Hepatocyte (in vitro differentiated cells): ENCODE measurements at places on chromosomes 6 and 20. TPM values are rescaled to one million over a fixed set of nuclear protein-coding genes. Genes with fewer than 3 reads are reported as not detected.

GRCh38 chr6:105994118-105994590 is 92.0 kb upstream of the PRDM1 start:
- peak; percentile 39 for DNase-seq
- H3K27me3 ChIP-seq = peaks cover 70% of the 10 kb centered on the region
- peak overlapping the region; percentile 88 for H3K27ac ChIP-seq
- peak overlapping the region; percentile 71 for H3K4me3 ChIP-seq

GRCh38 chr6:151323791-151324487 is 67.4 kb downstream of the ZBTB2 start:
- no peaks in the 10 kb centered on the region for H3K36me3 ChIP-seq
- no peak overlapping the region for H3K27ac ChIP-seq
- H3K27me3 ChIP-seq = no peaks in the 10 kb centered on the region
- peaks cover 4% of the 10 kb centered on the region for H3K4me1 ChIP-seq

- H3K27ac ChIP-seq = peak overlapping the region; percentile 5
- peaks cover 5% of the 10 kb centered on the region for H3K27me3 ChIP-seq
- no peak overlapping the region for H3K4me3 ChIP-seq
- H3K36me3 ChIP-seq = no peaks in the 10 kb centered on the region
- no peaks in the 10 kb centered on the region for H3K4me1 ChIP-seq
Measured at GRCh38 chr6:16999491-17000436, 102.1 kb upstream of the STMND1 start.

DNA sequence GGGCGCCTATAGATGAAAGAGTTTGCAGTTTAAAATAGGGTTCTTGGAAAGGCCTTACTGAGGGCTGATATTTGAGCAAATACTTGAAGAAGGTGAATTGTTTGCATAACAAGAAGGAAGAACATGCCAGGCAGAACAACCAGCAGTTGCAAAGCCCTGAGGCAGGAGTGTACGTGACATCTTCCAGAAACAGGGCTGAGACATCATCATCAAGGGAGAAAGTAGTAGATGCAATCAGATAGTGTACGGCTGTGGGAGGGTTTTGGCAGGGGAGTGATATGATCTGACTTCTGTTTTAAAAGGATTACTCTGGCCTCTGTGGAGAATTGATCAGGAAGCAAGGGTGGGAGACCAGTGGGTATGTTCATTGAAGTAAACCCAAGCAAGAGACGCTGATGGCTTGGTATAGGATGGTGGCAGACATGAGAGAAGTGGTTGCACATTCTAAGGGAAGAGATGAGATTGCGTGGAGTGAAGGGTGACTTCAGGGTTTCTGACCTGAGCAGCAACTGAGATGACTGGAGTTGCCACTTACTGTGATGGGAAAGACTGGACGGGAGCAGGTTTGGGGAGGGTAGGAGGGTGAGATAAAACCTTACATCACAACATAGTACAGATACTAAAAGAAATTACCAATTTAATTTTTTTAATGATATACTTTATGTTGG is 28.8 kb downstream of the RIOK1 start:
- peak overlapping the region; percentile 15 for H3K27ac ChIP-seq
- DNase-seq = no peak
- no peaks in the 10 kb centered on the region for H3K36me3 ChIP-seq
- H3K4me3 ChIP-seq = no peak overlapping the region

GRCh38 chr20:32028647-32029372 is 18.6 kb downstream of the CCM2L start:
- H3K27me3 ChIP-seq = peaks cover 42% of the 10 kb centered on the region
- H3K4me1 ChIP-seq = no peaks in the 10 kb centered on the region
- H3K4me3 ChIP-seq = no peak overlapping the region
- DNase-seq = peak; percentile 58
- H3K36me3 ChIP-seq = no peaks in the 10 kb centered on the region

GRCh38 chr6:117326396-117326795 is 61.0 kb downstream of the VGLL2 start:
- no peak overlapping the region for H3K27ac ChIP-seq
- H3K27me3 ChIP-seq = no peaks in the 10 kb centered on the region
- H3K36me3 ChIP-seq = no peaks in the 10 kb centered on the region
- no peak overlapping the region for H3K4me3 ChIP-seq
- DNase-seq = no peak
- no peaks in the 10 kb centered on the region for H3K4me1 ChIP-seq

DNA sequence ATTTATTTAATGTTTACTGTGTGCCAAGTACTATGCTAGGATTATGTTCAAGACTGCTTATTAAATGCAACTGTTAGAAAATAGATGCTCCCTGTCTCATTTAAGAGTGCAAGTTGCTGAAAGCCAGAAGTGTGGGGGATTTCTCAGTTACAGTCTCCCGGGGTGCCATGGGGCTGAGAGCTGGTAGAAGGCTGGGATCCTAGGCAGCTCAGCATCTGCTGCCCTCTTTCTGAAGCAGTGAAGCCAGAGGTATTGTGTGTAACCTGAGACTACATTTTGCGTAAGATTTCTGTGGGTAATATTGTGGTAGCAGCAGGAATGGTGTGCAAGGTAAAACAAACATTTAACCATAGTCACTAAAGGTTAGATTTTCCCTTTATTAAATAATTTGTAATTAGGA is 120.6 kb downstream of the AKAP7 start:
- peak overlapping the region; percentile 24 for H3K27ac ChIP-seq
- H3K36me3 ChIP-seq = no peaks in the 10 kb centered on the region
- no peak for DNase-seq
- H3K4me3 ChIP-seq = no peak overlapping the region
- H3K4me1 ChIP-seq = peaks cover 18% of the 10 kb centered on the region

DNA sequence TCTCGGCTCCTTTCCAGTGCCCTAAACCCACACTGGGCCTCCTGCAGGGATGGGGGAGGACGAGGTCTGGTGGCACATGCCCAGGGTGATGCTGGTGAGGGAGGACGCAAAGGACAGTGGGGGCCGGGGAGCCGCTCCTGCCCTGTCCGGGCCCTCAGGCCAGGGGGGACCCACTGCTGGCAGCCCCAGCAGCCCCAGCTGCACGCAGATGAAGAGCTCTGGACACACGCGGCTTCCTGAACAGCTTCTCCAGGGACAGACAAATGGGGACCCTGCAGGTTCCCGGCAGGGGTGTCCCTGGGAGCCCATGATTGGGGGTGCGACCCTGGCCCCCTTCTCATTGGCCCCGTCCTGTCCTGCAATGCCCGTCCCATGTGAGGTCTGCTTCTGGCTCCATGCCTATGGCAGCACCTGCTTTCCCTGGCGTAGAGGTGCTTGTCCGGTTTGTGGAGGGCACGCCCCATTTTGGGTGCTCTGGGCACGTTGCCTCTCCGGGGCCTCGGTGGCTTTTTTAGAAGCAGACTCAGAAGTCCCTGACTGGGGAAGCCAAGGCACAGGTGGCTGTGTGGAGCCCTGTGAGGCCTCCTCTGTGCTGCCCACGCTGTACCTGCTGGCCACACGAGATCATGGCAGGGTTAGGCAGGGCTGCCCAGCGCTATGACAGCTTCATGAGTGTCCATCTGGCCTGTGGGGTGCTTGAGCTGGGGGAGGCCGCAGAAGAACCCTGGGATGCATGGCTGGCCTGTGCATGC is 15.4 kb upstream of the TNFRSF6B start:
- no peak overlapping the region for H3K27ac ChIP-seq
- DNase-seq = no peak
- H3K4me1 ChIP-seq = peaks cover 11% of the 10 kb centered on the region
- H3K4me3 ChIP-seq = no peak overlapping the region
- H3K27me3 ChIP-seq = no peaks in the 10 kb centered on the region

DNA sequence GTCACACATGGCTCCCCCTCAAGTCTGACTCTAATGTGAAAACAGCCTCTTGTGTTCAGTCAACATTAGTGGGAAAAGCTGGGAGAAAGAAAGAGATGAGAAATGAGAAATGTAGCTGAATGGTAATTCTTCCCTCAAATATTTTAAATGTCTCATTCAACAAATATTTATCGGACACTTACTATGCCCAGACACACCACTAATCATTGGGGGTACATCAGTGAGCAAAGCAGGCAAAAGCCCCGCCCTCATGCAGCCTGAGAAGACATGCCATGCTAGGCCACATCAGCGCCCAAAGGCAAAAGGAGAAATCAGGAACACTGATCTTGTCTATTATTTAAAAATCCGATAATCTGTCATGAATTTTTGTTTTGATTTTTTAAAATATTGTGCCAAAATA is 89.9 kb upstream of the ASF1A start:
- H3K36me3 ChIP-seq = no peaks in the 10 kb centered on the region
- no peaks in the 10 kb centered on the region for H3K27me3 ChIP-seq
- H3K4me1 ChIP-seq = no peaks in the 10 kb centered on the region

DNA sequence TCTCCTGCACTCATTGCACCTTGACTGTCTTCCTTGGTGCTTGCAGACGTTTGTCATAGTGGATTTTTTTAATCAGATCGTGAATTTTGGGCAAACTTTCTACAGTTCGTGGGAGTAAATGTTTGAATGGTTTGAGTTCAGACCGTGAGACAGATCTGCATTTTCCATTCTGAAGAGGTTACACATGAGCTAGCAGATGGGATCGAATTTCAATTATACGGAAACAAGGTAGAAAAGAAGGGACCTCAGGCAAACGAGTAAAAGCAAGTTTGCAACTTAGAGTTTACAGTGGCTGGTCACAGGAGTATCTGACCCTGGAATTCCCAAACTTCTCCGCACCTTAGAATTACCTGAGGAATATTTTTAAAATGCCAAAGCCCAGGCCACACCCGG is 17.2 kb upstream of the NCR2 start:
- H3K27ac ChIP-seq = no peak overlapping the region
- no peak for DNase-seq
- H3K27me3 ChIP-seq = peaks cover 33% of the 10 kb centered on the region

DNA sequence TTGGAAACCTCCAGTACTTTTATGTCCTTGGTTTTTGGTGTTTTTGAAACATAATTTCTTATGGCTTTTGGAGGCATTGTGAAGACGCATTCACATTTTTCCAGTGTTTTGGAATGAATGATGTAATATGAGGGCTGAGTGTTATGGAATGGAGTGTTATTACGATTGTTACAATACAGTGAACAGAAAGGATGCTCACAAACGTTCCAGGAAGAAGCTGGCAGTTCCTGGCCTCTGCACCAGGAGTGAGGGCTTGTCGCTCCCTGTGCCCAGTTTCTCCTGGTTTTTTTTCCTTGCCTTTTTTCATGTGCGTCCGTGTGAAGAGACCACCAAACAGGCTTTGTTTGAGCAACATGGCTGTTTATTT is 20.3 kb downstream of the GMPR start:
- H3K36me3 ChIP-seq = no peaks in the 10 kb centered on the region
- no peaks in the 10 kb centered on the region for H3K4me1 ChIP-seq
- DNase-seq = no peak
- no peak overlapping the region for H3K4me3 ChIP-seq
- H3K27me3 ChIP-seq = no peaks in the 10 kb centered on the region
- no peak overlapping the region for H3K27ac ChIP-seq

- no peak overlapping the region for H3K27ac ChIP-seq
- no peak overlapping the region for H3K4me3 ChIP-seq
- H3K4me1 ChIP-seq = no peaks in the 10 kb centered on the region
Measured at GRCh38 chr6:166830185-166830890, 126.0 kb downstream of the RNASET2 start.

GRCh38 chr20:53408691-53409446 is 184.8 kb downstream of the ZNF217 start:
- H3K4me1 ChIP-seq = no peaks in the 10 kb centered on the region
- no peaks in the 10 kb centered on the region for H3K36me3 ChIP-seq
- no peak overlapping the region for H3K27ac ChIP-seq

- H3K36me3 ChIP-seq = no peaks in the 10 kb centered on the region
- H3K4me3 ChIP-seq = no peak overlapping the region
- peak overlapping the region; percentile 64 for H3K27ac ChIP-seq
- no peaks in the 10 kb centered on the region for H3K27me3 ChIP-seq
Measured at GRCh38 chr6:135936606-135937005, 85.1 kb downstream of the PDE7B start.

DNA sequence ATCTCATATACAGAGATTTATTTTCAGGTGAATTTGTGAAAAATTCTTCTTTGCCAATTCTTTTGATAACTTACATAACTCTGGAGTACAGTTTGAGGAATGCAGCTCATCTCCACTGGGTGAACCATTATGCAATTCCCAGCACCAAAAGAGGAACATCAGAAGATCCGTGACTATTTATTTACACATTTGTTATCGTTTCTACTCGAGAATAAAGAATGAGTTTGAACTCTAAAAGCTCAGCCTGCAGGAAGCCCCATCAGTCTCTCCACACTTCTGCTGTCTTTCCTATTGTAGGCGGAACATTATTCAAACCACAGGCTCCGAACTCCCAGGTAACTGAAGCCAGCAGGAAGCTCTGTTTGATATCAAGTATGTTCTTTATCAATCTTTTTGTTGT is 95.9 kb upstream of the IFNGR1 start:
- H3K27ac ChIP-seq = no peak overlapping the region
- H3K36me3 ChIP-seq = no peaks in the 10 kb centered on the region
- no peak for DNase-seq
- no peaks in the 10 kb centered on the region for H3K4me1 ChIP-seq
- no peak overlapping the region for H3K4me3 ChIP-seq

DNA sequence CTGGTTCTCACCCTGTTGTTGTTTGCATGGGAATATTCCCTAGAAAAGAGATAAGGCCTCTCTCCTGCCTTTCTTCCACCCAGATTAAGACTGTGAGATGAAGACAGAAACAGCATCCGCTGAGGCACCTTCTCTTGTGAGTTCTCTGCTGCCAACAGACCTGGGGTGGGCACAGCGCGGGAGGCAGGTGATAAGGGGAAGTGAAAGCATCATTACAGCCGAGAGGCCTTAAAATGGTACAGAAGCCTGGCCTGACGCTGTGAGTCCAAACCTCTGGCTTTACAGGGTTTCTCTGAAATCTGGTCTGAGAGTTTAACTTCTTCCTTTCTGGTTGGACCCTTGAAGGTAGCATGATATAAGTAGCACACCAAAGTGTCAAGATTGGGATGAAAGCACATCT is 21.0 kb upstream of the IYD start:
- no peaks in the 10 kb centered on the region for H3K36me3 ChIP-seq
- H3K27me3 ChIP-seq = no peaks in the 10 kb centered on the region
- H3K27ac ChIP-seq = no peak overlapping the region
- H3K4me1 ChIP-seq = no peaks in the 10 kb centered on the region
- no peak overlapping the region for H3K4me3 ChIP-seq

GRCh38 chr6:2625581-2625980 is 125.1 kb downstream of the MYLK4 start:
- no peaks in the 10 kb centered on the region for H3K27me3 ChIP-seq
- H3K4me3 ChIP-seq = no peak overlapping the region
- H3K27ac ChIP-seq = no peak overlapping the region
- DNase-seq = no peak
- no peaks in the 10 kb centered on the region for H3K36me3 ChIP-seq

DNA sequence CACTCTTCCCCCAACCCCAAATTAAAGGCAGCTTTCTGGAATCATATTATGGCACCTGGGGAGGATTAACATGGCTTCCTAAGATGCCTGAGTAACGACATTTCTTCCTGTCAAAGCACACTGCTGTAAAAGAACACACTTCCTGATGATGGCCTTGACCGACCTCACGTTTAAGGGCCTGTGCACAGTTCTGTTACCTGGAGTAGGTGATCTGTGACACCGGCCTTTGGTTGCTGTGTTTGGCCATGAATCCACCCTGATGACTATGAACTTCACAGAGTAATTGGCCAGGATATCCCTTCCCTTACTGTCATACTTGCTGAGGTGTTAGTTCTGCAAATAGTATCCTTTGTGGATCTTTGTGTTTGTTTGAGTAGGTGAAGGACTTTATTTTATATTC is 45.8 kb downstream of the PLCB4 start:
- no peaks in the 10 kb centered on the region for H3K27me3 ChIP-seq
- no peaks in the 10 kb centered on the region for H3K4me1 ChIP-seq
- DNase-seq = peak; percentile 6
- no peak overlapping the region for H3K4me3 ChIP-seq
- no peak overlapping the region for H3K27ac ChIP-seq

Gene NKX2-2
- total RNA-seq = 0.33 TPM in 1 of 2 replicates, not detected in the other

Gene NTSR1
- total RNA-seq = 0.08 and 0.37 TPM in 2 replicates

Gene EYA4
- total RNA-seq = 1.8 and 1.9 TPM in 2 replicates

Gene PRICKLE4
- total RNA-seq = 1.2 and 4.0 TPM in 2 replicates

Gene OLIG3
- total RNA-seq = not detected in 2 replicates

Gene PTCHD4
- total RNA-seq = 2.3 and 2.9 TPM in 2 replicates

Gene PI16
- total RNA-seq = not detected in 2 replicates

Gene METTL24
- 3.2 and 5.7 TPM in 2 replicates for total RNA-seq
